NCI-H1694 treated with DMSO at 0.1 percent for 48 hours (cell line): ENCODE measurements at places on chromosomes 12 and 14.

DNA sequence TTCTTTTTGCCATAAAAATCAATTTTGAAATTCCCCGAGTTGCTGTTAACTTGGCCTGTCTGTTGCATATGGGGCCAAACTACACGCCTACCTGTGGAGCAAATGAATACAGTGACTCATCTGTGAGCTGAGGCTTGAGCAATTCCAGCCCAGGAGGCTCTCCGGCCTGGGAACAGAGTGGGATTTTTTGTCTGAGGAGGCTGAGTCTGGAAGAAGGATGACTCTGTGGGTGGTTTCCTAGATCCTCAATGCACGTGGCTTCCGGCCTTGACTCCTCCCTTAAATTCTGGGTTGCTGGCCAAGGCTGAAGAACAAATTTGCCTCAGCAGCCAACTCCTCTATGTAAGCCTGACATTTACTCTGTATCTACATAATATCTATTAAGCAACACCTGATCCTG lies 124.1 kb downstream of the SSPN start:
- DNase-seq: no peak

- peak; percentile 2 for DNase-seq
These were observed 8.7 kb downstream of the SMIM41 start for GRCh38 chr12:52087961-52088820.

DNA sequence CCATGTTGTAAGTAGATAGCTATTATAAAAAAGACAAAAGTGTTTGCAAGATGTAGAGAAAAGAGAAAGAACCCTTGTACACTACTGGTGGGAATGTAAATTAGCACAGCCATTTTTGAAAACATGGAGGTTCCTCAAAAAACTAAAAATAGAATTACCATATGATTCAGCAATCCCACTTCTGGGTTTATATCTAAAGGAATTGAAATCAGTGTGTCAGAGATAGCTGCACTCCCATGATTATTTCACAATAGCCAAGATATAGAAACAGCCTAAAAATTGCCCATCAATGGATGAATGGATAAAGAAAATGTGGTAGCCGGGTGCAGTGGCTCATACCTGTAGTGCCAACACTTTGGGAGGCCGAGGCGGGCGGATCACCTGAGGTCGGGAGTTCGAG lies 9.2 kb downstream of the PSMC6 start:
- DNase-seq: no peak

DNA sequence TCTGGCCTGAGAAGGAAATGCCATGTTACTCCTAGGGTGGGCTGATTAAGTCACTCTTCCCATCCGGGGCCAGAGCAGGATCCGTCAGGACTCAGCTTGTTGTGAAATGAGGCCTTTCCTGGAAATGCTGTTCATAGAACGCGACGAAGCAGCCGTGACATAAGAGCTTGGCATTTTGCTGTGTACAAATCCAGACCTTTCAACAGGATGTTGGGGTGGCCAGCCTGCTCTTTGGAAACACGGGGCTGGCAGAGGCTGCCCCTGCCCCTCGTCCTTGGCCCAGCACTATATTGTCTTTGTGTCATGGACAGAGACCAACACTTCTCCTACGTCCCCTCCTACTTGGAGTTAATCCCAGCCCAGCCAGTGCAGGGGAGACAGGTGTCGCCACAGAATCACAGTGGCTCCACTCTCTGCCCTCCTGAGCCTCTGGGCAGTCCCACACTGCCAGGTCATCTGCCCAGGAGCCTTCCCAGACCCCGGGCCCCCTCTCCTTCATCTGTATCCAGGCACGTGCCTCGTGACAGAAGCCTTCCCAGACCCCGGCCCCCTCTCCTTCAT lies 18.6 kb upstream of the EIF5 start:
- DNase-seq: no peak

- no peak for DNase-seq
These were observed 17.8 kb downstream of the CCDC85C start for GRCh38 chr14:99586054-99586760.

- no peak for DNase-seq
These were observed at the start of gene TNS2 for GRCh38 chr12:53049571-53050318. Gene TNS2, plus strand, starts transcription at chr12:53050065. Its CDS starts 121 bp downstream, at chr12:53050186.

DNA sequence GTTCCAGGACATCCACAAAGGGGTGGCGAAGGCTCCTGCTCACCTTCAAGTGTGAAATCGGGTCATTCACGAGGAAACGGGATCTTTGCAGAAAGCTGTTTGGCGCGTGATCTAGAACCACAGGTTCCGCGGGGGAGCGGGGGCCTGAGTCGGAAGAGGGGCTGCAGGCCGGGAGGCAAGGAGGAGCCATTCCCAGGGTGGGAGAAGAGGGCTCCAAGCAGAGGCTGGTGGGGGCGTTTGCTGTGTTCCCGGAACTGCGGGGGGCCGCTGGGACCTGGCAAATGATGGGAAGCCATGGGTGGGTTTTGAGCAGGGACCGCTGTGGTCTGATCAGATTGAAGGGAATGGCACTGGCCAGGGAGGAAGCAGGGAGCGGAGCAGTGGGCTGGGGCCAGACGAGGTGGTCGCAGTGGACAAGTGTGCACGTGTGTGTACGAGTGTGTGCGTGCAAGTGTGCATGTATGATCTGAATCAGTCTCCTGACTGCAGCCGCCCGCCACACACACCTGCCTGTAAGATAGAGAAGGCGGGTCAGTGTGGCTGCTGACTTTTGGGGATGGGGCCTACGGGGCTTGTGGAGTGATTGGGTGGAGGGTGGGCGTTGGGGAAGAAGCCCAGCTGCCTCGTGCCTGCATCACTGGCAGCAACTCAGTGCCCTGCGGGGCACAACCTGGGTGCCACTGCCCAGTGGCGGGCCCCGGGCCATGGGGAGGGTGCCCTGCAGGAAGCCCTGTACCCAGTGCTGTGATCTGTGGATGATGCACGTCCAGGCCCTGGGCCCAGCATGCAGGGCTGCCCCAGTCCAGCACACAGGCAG lies 141.9 kb downstream of the KIF26A start:
- DNase-seq: no peak

DNA sequence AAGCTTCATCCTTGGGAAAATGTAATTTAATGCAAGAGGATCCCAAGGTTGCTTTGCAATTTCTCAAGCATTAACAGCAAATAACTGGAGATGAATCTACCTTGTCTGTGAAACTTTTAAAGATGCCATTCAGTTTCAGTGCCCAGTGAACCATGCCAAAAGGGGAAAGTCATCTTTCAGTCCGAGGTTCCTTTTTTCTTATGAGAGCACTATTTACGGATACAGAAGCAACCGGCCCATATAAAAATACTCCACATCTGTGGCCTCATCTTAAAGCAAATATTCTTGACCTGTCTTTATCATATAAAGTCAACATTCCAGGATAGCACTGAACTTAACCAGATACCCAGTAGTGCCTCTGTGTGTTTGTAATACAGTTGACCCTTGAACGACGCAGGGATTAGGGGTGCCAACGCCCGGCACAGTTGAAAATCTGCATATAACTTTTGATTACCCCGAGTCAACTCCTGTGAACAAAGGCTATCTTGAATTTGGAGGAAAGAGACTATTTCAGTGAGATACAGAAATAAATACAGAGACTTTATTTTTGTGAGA lies 209.4 kb downstream of the PCNX1 start:
- DNase-seq: no peak

DNA sequence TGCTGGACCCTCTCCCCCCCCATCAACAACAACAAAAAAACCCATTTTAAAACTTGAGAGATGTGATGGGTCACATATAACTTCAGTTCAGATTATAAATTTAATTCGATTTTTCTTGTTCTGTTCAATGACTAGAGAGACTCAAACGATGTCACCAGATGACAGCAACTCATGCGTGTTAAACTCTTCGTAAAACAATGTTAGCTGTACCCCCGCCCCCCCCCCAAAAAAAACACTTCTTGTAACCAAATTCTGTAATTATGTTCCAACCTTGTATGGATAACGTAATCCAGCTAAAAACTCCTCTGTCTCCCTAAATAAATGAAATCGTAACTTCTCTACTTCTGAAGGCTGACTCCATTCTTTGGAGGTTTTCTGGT lies 614 bp upstream of the NACA start:
- no peak for DNase-seq

- no peak for DNase-seq
These were observed 135.0 kb upstream of the LRIG3 start for GRCh38 chr12:59055204-59055860.

DNA sequence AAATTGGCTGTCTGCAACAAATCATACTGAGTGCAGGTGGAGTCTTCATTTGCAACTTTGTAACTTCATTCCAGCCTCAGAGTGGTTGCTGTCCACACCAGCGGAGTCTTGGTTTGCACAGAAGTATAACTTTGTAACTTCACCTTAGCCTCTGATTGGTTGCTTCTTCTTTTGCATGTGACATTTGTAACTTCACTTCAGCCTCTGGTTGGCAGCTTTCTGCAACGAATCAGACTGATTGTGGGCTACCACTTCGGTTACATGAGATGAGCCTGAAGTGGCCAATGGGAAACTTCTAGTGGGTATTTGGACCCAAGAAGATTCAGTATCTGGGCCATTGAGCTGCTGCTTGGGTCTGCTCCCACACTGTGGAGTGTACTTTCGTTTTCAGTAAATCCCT lies 17.8 kb downstream of the RASSF8 start:
- no peak for DNase-seq

DNA sequence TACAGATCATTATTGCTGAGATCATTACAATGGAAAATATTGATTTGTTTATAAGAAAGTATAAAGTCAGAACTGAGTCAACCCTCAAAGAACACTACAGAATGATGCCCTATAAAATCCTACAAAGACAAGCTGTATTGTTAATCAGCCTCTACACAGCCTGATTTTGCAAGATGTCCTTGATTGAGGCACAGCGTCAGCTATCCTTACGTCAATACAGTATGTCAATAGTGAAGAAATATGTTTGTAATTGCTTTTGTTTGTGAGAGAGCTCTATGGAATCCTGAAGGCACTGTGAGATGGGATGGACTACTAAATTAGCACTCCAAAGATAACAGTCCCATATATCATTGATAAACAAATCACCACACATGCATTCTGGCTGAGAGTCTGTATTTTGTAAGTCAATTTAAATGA lies 70.7 kb downstream of the RASSF9 start:
- DNase-seq: no peak

- no peak for DNase-seq
These were observed 242.2 kb downstream of the SPTSSA start for GRCh38 chr14:34219661-34220377.

- DNase-seq: no peak
These were observed 51.8 kb downstream of the FAM222A start for GRCh38 chr12:109765446-109765810.
